Stimulated activated CD8-positive, alpha-beta memory T cell treated with anti-CD3 and anti-CD28 coated beads, Interleukin-4, amount 100 ng/mL, for 4 hours (primary cell): ENCODE measurements at places on chromosomes 4 and X.

DNA sequence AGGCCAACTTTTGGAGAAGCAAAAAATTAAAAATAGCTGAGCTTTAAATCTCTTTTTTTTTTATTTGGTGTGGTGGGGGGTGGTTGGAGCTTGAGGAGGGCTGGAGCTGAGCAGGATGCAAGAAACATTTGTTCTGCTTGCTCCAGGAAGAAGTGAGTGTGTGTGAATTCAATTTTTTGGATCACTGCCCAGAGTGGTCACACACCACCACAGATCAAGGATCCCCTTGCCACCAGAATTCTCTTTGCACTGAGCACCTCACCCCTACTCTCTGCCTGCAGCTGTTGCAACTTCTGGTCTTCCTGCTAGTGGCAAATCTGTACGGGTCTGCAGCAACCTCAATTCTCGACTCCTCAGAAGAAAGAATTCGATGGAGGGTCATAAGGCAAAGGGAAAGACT is 19.9 kb upstream of the PLP1 start:
- no peak for DNase-seq

DNA sequence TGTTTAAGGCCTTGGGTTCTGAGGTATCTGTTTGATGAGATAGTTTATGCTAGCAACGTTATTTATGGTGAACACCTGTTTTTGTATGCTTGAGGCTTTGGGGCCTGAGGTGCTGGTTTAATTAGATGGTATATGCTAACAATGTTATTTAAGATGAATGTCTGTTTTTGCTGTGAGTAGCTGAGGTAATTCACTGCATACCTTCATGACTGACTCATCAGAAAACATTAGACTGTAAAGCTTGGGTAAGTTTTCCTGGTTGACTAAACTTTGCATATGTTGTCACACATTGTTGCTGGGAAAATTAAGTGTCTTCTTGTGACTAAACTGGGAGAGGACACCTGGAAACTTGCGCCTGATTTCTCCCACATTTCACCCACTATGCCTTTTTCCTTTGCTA is 1026.6 kb downstream of the RAPGEF2 start:
- no peak for DNase-seq

GRCh38 chr4:60013464-60014184 is 1186.5 kb upstream of the ADGRL3 start:
- DNase-seq, result no peak

- DNase-seq, result no peak
Measured at GRCh38 chrX:14936561-14936960, 63.3 kb downstream of the MOSPD2 start.

DNA sequence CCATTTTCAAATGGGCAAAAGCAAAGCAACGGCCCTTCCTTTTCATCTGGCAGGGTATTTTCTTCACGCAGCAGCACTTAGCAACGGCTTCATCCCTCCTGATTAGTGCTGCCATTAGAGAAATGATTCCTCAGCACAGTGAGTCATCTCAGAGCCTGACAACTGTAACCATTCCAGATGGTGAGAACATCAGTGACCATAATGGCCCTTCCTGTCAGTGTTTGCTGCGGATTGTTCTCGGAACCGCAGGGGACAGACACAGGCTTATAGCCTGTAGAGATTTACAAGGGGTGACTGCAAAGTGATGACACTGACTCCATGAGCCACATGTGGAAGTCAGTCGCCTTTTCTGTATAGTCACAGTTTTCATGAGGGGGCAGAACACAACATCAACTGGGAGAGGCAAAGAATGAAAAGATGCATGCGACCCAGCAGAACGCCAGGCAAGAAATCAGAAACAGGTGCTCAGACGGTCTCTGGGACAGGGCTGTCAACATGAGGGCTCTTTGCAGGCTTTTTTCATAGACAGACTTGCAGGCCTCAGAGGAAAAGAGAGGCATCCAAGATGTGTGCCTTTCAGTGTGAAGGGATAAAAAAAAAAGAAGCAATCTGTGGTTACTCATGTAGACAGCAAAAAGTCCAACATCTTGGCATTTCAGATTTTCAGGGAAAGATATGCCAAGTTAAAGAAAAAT is 69.9 kb upstream of the FBXW7 start:
- DNase-seq, result no peak

- DNase-seq, result no peak
Measured at GRCh38 chr4:71275570-71275969, 63.2 kb upstream of the SLC4A4 start.

DNA sequence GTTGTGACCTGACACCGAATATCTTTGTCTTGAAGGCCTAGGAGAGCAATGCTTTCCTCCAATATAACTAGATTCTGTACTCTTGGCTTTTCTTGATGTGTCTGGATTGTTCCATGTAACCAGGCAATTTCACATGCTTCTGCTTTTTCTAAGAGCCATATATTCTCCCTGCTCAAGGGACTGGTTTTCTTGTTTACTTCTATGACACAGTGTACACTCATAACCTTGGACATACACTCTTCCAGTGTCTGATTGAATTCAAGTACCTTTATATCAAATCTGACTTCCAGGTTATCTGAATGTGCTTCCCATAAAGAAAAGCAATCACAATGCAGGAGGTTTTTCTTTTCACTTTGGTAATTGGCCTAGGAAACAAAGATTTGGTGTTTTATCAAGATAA is 17.4 kb upstream of the EIF4E start:
- DNase-seq, result no peak

DNA sequence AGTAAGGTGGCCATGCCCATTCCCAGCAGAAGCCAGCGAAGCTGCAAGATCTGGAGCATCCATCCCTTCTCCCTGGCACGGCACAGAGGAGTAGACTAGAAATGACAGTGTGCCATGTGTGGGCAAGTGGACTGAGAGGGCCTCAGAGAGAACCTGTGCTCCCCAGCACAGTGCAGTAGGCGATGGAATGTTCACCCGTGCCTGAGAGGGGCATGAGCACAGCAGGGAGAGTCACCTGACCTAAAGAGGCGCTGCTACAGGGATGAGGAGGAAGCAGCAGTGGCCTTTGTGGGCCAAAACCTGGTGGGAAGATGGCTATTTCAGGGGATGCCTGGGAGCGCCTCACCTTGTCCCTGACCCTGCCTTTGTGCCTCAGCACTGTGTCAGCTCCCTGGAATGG is 8.0 kb upstream of the CDKN2AIP start:
- DNase-seq, result no peak

GRCh38 chr4:22348410-22348809 is 167.5 kb downstream of the ADGRA3 start:
- DNase-seq, result no peak

- DNase-seq, result peak; percentile 49
Measured at GRCh38 chr4:145482209-145483037, 770 bp downstream of the SMAD1 start.

GRCh38 chr4:26724534-26724933 is 136.1 kb upstream of the STIM2 start:
- DNase-seq, result no peak

DNA sequence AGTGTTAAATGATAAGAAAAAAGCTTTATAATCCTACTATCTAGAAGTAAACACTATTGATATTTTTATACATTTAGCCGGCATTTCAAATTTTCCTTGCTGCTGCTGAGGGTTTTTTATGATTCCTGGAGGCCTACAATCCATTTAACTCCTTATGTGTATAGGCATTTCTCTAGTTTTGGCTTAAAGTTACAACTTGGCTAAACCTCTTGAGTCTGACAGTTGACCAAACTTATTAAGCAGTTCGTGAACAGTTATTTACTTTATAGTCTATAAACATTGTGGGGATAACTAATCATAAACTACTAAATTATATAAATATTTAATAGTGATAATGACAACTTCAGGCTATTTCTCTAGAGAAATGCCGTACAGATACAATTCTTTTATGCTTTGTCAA is 141.9 kb downstream of the ADGRL3 start:
- no peak for DNase-seq

DNA sequence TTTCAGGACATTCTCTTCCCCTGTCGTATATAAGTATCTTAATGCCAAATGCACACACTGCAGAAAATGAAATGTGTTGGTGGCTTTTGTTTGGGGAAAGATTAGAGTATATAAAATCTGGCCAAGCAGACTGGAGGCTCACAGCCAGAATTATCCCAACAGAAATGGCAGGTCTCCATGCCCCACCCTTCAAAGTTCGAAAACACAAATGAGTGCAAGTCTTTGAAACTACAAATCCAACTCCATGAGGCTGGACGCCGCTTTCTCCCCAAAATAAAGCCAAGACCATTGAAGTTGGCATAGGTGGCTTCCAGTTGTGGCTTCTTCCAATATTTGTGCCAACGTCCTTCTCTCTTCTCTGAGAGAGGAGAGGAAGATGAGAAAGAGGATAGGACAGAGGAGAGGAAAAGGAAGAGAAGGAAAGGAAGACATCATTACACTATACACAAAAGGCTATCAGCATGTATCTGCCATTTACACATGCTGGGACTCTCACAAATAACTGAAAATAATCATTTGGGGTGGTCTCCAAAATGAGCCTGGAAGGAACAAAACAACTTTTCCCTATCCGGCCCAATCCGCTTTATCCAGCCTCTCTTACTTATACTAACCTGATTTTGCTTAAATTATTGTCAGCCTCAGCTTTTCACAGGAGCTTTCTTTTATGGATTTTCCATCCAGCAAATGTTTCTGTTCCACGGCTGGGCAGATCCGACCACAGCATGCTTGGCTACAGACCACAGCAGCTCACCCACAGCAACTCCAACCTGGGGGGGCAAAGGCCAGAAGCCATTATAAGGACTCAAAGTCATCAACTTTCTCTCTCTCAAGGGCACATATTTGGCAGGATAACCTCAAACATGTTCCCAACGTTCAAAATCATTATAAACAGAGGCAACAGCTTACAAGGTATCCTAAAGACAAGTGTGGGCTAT is 71.7 kb downstream of the APBB2 start:
- DNase-seq, result no peak

DNA sequence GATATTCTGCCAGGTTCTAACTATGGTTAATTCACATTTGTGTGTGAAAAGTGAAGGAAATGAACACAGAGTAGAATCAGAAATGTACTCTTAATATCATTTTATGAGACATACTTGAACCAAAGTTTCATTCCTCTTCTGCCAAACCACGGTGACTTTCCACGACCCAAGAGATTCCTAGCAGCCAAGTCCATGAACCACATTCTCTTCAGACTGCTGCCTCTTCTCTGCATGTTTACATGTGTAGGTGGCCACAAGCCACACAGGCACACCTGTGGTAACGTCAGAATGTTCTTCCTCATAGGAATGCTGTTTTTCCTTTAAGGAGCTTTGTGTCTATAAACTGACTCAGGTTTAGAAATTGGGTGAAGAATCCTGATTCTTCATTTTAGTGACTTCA is 1411.2 kb downstream of the RAPGEF2 start:
- no peak for DNase-seq

GRCh38 chrX:107711521-107712181 is 63.9 kb downstream of the TSC22D3 start:
- DNase-seq, result no peak

GRCh38 chrX:19152762-19153161 is 30.5 kb upstream of the ADGRG2 start:
- no peak for DNase-seq

DNA sequence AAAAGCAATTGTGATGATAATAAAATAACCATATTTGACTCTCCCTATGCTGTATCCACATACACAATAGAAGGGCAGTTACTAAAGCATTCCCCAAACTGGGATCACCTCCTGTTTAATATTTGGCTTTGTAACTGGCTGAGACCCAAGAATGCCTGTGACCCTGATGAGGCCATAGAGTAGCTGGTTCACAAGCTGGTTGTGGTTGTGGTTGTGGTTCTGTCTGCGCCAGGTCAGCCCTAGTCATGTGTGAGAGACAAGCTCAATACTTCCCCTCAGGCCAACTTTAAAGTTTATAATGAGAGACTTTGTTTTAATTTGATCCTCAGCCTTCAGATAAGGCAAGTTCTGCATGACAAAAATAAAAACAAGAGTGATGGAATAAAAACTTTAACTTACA is 209.9 kb downstream of the PARM1 start:
- DNase-seq, result no peak

- no peak for DNase-seq
Measured at GRCh38 chr4:148445860-148446330, 3.7 kb upstream of the NR3C2 start.

DNA sequence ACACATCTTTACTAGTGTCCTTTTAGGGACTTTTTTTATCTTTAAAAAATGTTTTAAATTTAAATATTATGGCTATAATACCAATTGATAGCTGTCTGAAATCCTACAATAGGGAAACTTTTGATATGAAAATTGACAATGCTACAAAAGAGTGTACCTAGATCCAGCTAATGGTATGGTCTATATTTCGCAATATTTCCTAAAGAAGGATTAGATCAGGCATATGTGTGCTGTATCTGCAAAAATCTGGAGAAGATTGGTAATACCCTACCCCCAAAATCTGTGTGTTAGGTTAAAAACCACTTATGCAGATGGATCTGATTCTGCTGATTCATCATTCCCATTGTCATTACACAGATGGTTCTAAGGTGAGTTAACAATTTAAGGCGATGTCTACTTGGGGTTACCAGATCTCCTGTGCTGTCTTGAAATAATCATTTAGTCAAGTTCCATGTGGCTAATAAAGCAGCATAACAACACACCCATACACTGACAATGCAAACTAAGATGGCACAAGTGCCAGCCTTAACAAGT is 137.1 kb downstream of the GASK1B start:
- no peak for DNase-seq

- no peak for DNase-seq
Measured at GRCh38 chr4:40730091-40730679, 19.6 kb upstream of the NSUN7 start.

- no peak for DNase-seq
Measured at GRCh38 chr4:110149089-110149488, 49.3 kb downstream of the ELOVL6 start.

- DNase-seq, result no peak
Measured at GRCh38 chrX:139680356-139680755, 27.6 kb downstream of the MCF2 start.

DNA sequence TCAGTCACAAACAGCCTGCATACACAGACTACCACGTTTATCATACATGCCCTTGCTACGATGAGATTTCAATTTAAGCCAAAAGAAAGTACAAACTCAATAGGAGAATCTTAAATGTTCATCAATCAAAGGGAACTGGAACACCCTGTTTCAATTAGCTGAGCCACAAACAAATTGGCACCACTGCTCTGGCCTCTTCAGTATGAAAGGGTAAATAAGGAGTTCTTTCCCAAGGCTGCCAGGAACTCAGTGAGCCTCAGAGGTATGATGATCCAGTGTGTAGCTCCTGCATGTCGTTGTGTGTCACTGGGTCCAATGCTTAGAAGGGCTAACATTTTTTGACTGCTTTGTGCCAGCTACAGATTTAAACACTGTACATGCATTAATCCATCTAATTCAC is 5.4 kb downstream of the RNF150 start:
- DNase-seq, result no peak

DNA sequence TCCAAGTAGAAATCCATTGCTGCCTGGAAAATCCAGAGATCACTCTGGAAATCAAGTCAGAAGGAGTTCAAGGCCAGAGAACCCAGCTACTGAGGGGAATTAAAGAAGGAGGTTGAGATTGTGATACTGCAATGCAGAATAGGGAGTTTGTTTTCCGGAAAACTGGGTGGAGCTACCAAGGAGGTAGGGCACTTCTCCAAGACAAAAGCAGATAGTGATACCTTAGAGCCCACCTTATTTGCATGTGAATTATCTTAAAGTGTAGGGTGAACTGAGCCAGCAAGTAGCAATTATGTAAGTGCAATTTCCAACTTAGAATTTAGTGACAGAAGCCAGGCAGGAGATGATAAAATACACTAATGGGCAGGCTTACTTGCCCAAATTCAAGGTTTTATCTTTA is 178.9 kb downstream of the MID1 start:
- DNase-seq, result no peak
